Fibroblast of skin of back (primary cell): ENCODE measurements at places on chromosomes 12 and 14.

DNA sequence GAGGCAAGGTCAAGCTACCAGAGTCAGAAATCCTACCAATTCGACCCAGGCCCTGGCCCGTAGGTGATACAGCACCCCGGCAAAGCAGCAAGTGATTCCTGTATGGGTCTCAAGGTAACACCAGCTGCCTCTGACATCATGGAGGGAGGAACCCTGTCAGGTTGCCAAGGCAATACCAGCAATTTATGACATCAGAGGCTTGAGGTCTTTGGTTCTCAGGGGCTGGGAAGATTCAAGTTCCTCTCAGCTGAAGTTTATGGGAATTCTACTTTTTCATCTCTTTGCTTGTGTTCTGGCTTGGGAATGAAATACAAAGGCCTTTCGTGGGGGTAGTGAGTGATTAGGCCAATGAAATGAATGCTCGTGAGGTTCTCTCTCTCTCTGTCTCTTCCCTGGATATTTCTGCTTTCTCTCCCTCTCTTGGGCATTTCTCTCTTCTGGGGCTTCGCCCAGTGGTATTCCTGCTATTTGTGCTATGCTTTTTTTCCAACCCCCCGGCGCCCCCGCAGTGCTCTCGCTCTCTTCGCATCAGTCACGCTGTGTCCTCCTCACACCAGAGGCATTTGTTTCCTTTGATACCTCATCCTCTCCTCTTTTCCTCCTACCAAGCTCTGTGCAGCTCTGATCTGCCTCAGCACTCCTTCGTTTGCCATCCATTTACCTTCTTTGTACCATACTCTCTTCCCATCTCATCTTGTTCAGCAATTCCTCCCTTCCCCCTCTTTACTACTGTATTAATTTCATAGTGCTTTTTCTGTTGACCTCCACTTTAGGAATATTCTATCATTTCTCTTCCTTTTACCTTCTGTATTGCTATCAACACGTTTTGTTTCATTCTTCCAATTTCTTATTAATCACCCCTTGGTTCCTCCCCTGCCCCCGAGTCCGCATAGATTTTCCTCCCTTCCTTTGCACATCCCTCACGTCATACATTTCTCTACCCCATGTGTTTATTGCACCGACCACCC, 2.9 kb downstream of the ZFHX2 start:
- peak; percentile 92 for DNase-seq

- no peak for DNase-seq
These were observed 25.1 kb downstream of the ANAPC5 start for GRCh38 chr12:121326996-121327674.

GRCh38 chr12:106585521-106586277, 2.9 kb downstream of the RFX4 start:
- DNase-seq: no peak

DNA sequence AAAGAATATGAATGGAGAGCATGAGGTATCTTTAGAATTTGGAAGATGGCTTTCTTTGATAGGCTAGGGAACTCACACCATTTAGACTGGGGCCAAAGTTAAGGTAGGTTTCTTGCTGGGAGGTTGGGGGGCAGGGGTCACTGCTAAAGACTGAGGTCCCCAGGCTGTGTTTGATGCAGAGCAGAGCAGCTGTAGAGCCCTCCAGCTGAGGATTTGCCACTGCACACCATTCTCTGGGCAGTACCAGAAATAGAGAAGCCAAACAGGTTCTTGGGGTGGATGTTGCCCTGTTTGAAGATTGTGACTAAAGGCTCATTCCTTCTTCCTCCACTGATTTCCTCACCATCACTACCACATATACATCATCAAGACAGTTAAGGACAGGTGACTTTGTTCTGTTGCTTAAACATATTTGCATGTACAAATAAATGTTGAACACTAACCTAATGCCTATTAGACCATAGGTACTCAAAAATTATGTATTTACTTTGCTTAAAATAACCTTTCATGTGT, 7.9 kb downstream of the NTF3 start:
- DNase-seq: no peak

- DNase-seq: peak; percentile 75
These were observed 58.6 kb downstream of the TSPAN9 start for GRCh38 chr12:3135522-3136461.

GRCh38 chr12:47876440-47876960, 28.3 kb downstream of the VDR start:
- peak; percentile 31 for DNase-seq

GRCh38 chr14:75549169-75549568, 26.9 kb downstream of the BATF start:
- no peak for DNase-seq

GRCh38 chr12:57522887-57523705, 472 bp downstream of the MBD6 start:
- DNase-seq: peak; percentile 57

GRCh38 chr12:63150713-63151622, at the start of gene AVPR1A:
Gene AVPR1A, minus strand, starts transcription at chr12:63151201. Its CDS starts 365 bp downstream, at chr12:63150836.
- DNase-seq: peak; percentile 4

DNA sequence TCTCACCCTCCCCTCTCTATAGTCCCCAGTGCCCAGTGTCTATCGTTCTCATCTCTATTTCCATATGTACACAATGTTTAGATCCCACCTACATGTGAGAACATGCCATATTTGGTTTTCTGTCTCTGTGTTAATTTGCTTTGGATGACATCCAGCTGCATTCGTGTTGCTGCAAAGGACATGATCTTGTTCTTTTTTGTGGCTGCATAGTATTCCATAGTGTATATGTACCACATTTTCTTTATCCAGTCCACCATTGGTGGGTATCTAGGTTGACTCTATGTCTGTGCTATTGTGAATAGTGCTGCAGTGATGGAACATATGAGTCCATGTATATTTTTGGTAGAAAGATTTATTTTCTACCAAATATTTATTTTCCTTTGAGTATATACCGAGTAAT, 45.7 kb downstream of the ACSS3 start:
- DNase-seq: no peak

DNA sequence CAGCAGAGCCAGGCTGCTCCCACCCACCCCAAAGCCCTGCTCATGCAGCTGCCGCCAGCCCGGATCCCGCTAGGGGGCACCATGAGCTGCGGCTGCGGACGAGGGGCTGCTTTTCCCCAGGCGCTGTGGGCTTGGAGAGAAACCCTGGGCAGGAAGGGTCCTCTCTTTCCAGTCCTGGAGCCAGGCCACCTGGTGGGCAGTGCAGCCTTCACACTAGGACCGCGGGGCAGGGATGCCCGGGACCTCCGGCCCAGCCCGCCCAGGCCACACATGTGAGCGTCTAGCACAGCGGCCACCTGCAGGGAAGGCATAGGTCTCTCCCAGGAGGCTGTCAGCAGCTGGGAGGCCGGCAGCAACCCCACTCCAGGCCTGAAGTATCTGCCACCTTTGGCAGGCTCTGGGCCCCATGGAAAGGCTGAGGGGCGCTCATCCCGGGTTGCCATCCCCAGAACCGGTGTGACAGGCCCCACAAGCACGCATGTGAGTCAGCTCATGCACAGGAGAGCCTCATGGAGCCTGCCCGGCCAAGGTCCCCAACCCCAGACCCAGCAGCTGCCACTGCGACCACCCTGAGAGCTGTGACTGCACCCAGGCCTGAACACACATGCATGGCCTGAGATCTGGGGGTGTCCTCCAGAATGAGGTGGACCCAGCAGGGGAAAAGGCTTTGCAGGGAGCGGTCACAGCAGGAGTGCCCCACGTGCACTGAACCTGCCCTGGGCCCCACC, 280.0 kb upstream of the RTL1 start:
- no peak for DNase-seq

DNA sequence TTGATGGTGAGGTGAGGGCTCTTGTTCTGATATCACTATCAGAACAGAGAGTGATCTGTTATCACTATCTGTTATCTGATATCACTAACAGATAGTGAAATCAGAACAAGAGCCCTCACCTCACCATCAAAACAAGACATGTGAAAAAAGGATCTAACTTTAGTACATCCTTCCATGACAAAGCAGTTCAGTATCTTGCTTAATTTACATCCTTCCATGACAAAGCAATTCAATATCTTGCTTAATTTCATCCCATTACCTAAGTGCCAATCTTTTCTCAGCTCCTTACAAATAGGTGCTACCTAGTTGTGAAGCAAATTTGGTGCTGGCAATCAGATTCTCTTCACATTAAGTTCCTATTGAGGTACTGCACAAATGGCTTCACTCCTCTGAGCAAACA, 1865.6 kb upstream of the FLRT2 start:
- DNase-seq: no peak

DNA sequence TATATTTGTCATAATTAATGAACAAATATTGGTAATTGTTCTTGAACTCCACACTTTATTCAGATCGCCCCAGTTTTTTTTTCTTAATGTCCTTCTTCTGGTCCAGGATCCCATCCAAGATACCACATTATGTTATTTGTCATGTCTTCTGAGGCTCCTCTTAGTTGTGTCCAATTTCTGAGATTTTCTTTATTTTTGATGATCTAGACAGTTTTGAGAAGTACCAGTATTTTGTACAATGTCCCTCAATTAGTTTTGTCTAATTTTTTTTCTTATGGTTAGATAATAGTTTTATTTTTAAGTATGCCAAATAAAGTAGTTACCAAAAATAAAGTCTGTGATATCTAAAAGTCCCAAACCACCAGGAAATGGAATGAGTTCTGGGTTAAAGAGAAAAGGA, 440.8 kb upstream of the ATP2B1 start:
- DNase-seq: no peak

- peak; percentile 18 for DNase-seq
These were observed 358.9 kb downstream of the PAWR start for GRCh38 chr12:79331870-79332269.

- no peak for DNase-seq
These were observed 15.4 kb downstream of the KCNC2 start for GRCh38 chr12:75194250-75194649.

DNA sequence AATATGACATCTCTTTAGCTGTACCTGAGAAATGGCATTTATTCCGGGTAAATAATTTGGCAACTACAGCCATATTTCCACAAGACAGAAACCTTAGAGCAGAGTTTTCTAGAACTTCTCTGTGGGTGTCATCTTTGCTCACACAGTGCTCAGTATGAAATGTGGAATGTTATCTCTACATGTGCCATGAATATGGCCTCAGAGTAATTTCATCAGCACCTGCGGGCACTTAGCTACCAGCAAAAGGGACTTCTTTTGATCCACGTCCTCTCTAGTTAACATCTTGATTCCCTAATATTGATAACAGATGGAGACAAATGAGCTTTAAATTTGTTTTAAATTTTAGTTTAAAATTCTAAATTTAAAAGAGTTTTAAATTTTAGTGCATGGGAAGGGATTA, 2.9 kb upstream of the ATG14 start:
- no peak for DNase-seq

DNA sequence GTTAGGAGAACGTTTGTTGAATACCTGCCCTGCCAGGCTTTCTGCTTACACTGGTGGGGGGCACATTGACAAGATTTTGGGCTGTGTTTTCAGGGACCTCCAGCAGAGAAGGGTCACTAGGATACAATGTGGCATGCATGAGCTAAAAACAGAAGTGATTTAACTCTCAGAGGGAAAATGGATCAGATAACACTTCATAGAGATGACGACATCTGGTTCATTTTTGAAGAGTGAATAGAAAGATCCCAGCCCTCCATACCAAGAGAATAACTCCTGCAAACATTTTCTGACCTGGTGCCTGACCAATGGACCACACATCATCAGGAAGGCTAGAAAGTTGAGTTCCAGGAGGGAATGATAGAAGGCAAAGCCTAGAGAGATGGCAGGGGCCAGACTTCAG, 33.7 kb downstream of the CKB start:
- DNase-seq: peak; percentile 78

DNA sequence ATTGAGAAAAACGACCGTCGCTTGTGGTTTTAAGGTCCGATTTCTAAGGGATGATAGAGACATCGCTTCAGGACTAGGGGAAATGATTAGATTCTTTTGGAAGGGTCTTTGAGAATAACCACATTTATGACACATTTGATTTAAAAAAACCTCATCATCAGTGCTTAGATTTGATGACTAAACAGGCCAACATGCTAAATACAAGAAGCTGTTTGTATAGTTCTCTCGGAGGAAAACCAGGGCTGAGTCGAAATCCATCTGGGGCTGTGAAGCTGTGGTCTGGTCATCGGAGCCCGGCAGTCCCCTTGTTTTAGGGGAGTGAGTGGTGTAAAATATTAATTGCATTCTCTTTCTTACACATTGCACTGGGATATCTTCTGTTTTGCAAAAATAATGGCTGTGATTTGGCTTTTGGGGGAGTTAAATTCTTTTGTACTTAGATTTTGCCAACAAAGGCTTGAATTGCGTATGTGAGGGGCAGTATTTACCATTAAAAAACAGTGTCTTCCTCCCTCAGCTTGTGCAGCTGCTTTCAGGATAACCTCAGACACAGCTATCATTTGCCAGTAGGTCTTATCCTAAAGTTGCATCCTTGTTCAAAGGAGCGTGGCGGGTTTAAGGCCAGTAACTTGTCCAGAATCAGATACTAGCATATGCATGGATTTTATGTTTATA, 550 bp downstream of the GNG2 start:
- no peak for DNase-seq

GRCh38 chr14:76081642-76082041, 70.1 kb upstream of the GPATCH2L start:
- no peak for DNase-seq

GRCh38 chr12:120654656-120655055, 14.2 kb downstream of the CABP1 start:
- no peak for DNase-seq

GRCh38 chr14:94542111-94542810, 19.0 kb upstream of the SERPINA4 start:
- peak; percentile 84 for DNase-seq

GRCh38 chr14:69535230-69535848, 39.3 kb downstream of the CCDC177 start:
- DNase-seq: peak; percentile 53

DNA sequence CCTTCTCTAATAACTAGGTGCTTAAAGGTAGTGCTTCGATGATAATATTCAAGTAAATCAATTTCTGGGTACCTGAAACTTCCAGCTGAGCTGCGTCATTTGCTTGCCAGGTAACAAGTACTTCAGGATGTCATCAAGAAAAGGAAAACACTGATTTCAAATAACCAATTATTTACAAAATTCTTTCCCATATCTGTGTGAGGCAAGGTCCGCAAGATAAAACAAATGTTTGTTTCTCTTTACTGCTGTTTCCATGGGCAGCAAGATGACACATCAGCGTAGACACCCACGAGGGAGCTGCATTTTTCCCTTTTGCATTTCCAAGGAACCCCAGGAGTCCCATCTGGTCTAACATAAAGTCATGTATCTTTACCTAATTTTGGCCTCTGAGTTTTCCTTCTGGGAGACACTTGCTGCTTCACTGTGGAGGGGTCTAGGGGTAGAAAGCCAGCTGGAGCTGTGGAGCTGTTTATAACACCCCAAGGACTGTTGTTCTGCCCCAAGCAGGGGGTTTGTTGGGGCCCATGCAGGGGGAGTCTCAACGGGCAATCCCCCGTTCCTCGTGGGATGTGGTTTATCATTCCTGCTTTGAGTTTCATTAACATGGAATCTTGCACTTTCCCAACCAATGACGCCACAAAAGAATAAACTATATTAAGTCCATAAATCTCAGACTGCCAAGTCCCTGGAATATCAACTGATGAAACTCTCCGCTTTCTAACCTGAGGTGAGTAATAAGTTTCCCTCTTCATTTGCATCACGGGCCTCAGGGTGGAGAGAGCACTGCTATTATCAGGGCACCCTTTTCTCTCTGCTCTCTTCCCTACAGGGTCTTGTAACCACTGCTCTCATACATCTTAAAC, 112.8 kb upstream of the PELI2 start:
- DNase-seq: peak; percentile 79

- DNase-seq: no peak
These were observed 10.4 kb upstream of the SLC6A12 start for GRCh38 chr12:224330-224729.

GRCh38 chr12:115857923-115858322, 419.6 kb downstream of the MED13L start:
- DNase-seq: no peak
